ENCODE measurements at places on chromosomes 3 and 15.

GRCh38 chr15:92907229-92907628, 7.1 kb downstream of the CHD2 start:
- DNase-seq, result no peak

GRCh38 chr3:185823078-185824044, 1.5 kb downstream of the IGF2BP2 start:
- peak; percentile 36 for DNase-seq

DNA sequence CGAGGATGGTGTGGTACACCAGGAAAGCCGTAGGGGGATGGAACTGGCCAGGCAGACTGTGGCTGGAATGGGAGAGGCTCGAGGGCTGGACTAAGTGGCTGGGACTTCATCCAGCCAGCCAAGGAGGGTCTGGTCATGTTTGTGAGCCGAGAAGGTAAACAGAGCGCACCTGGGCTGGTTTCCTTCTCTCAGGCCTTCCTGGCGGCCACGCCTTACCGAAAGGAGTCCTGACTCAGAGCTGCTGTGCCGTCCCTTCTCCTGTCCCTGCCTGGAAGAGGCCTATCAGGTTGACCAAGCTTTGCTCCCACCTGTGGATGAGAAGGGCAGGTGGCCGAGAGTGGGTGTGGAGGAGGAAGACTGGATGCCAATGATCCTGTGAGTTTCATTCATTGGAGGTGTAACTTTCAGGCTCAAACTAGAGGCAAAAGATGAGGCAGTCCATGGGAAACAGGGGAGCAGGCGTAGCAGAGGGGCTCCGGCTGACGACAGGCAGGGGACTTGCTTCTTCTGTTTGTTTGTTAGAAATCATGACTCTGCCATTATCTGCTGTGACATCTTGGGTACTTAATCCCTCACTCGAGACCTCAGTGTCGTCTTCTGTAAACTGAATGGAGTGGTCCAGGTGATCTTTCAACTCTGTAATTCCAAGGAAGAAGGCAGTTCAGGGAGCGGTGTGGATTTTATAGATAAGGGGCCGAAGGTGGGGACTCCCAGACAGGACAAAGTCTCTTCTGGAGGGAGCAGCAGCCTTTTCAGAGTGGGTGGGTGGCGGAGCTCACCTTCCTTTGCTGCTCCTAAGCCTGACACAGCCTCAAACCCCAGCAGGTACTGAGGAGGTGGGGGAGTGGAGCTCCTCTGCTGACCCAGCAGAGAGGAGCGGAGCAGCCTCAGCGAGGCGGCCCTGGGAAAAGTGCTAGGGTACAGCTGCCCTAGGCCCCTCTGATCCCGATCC, 71.8 kb upstream of the GATM start:
- DNase-seq, result no peak

- no peak for DNase-seq
Measured at GRCh38 chr15:41980654-41981323, 8.4 kb upstream of the EHD4 start.

DNA sequence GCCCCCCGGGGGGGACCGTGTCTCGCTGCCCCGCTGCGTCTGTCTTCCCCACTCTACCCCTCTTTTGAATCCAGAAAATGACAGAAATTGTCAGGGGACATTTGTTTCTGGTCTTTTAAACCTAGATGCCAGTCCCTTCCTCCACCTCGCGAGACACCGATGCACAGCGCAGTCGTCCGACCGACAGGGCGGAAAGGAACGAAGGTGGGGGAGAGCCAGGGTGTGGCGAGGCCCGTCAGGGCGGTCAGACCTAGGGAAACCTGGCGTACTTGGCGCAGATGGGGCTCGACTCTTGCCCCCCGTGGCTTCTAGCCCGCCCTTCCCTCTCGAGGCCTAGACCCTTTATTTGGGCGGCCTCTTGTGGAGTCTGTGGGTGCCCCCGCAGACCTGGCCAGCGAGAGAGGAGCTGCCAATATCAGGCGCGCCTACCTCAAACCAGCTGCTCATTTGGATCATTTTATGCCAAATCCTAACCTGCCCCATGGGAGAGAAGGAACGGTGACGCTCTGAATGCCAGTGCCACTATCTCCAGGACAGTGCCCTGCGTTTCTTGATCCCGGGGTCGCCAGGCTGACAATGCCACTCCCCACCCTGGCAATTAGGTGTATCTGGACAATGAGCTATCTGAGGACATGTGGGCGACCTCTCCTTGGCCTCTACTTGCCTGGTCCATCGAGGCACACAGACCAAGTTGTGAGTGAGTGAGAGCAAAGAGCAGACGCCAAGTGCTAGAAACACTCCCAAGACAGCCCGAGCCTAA, 500 bp upstream of the RAB6B start:
- peak; percentile 46 for DNase-seq

- DNase-seq, result no peak
Measured at GRCh38 chr15:46569781-46570180, 935.0 kb downstream of the SQOR start.

Measured in NCI-H69 (cell line).